Activated CD8-positive, alpha-beta T cell treated with anti-CD3 and anti-CD28 coated beads, Interleukin-2, amount 10 ng/mL, durations not matched to agents 7 days and 5 days (primary cell): ENCODE measurements at places on chromosomes 1 and 21. TPM values are rescaled to one million over a fixed set of nuclear protein-coding genes. Genes with fewer than 3 reads are reported as not detected.
A peak's percentile ranks its signal among the peaks of the same experiment; 100 is the strongest.

DNA sequence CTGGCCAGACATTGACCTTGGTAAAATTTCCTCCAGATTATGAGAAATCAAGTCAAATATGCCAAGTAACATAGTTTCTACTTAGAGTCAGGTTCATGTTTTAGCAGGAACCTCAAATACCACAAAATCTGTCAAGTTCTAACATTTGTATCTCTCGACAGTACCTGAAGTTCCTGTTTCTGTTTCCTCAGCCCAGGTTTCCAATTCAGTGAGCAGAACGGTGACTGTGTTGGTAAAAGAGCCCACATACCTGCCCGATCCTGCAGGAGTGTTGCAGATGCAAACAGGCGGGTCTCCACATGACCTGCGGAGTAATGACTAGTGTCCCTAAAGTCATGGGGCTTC, 57.9 kb upstream of the LGALS8 start:
- no peak overlapping the region for H3K4me3 ChIP-seq
- H3K4me1 ChIP-seq, result peaks cover 18% of the 10 kb centered on the region
- no peak overlapping the region for H3K27ac ChIP-seq
- H3K36me3 ChIP-seq, result no peaks in the 10 kb centered on the region

- no peaks in the 10 kb centered on the region for H3K36me3 ChIP-seq
- DNase-seq, result no peak
- no peak overlapping the region for H3K27ac ChIP-seq
- H3K4me3 ChIP-seq, result no peak overlapping the region
- peaks cover 19% of the 10 kb centered on the region for H3K4me1 ChIP-seq
These were observed 6.3 kb upstream of the IFNGR2 start for GRCh38 chr21:33396951-33397350.

- H3K4me1 ChIP-seq, result peaks cover 39% of the 10 kb centered on the region
- H3K27me3 ChIP-seq, result no peaks in the 10 kb centered on the region
- H3K27ac ChIP-seq, result peak overlapping the region; percentile 93
- peak overlapping the region; percentile 97 for H3K4me3 ChIP-seq
- H3K36me3 ChIP-seq, result peaks cover 29% of the 10 kb centered on the region
These were observed 807 bp downstream of the CEP85 start for GRCh38 chr1:26234644-26235370.

DNA sequence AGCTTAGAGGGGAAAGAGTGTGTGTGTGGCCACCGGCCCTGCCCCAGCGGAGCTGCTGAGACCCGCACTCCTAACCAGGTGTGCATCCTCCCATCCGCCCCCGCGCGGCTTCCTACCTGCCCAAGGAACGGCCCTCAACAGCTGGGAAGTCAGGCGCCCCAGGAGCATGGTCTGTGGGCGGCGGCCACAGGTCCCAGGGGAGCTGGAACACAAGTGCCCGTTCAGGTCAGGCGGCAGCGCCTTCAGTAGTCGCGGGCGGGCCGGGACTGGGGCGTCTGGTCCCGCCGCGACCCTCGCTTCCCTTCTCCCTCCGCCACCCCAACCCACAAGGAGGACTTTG, 448 bp downstream of the AURKAIP1 start:
- peak overlapping the region; percentile 98 for H3K27ac ChIP-seq
- H3K36me3 ChIP-seq, result peaks cover 15% of the 10 kb centered on the region
- H3K27me3 ChIP-seq, result no peaks in the 10 kb centered on the region
- H3K4me1 ChIP-seq, result peaks cover 40% of the 10 kb centered on the region
- peak overlapping the region; percentile 90 for H3K4me3 ChIP-seq

KANK4 gene
- not detected for total RNA-seq

NID1 gene
- total RNA-seq, result not detected

NR1I3 gene
- not detected for total RNA-seq
